ENCODE measurements at places on chromosomes 4 and X.

- DNase-seq: no peak
Measured at GRCh38 chr4:36208893-36209473, 35.3 kb downstream of the ARAP2 start.

GRCh38 chr4:187294861-187295260 is 571.2 kb upstream of the FAT1 start:
- no peak for DNase-seq

- DNase-seq: no peak
Measured at GRCh38 chr4:158189422-158189821, 16.6 kb upstream of the GASK1B start.

- DNase-seq: no peak
Measured at GRCh38 chr4:589219-589963, 13.3 kb upstream of the TMEM271 start.

DNA sequence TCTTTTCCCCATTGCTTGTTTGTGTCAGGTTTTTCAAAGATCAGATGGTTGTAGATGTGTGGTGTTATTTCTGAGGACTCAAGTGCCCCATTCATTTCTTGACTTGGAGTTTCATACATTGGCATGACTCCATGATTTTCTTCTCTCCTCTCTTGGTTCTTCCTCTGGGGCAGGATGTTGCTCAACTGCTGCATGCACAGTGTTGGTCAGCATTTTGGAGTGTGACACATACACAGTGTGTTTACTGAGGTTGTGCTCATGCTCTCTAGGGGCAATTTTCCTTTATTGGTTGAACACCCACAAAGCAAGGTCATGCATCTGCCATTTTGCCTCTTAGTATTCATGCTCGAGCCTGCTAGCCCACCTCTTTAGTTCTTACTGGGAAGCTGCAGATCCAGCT is 1993.8 kb downstream of the ARAP2 start:
- DNase-seq: no peak

- no peak for DNase-seq
Measured at GRCh38 chrX:51878056-51878455, 15.4 kb upstream of the MAGED1 start.
